ENCODE measurements at places on chromosomes 2 and 18.

DNA sequence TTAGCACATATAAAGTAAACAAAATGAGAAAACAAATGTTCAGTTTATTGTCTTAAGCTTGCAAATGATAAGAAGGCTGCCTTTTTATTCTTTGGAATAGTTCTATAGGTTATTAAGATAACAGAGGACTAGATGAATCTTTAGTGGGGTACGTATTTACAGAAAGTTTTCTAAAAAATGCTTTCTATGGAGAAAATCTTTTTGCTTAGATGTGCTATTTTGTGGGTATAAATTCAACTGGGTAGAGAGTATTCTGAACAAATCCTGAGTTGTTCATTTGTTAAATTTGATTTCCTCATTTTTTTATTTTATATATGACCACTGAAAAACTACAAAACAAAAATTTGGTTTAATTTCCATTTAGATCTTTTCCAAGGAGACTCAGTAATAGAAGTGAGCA is 566.9 kb downstream of the PLCL1 start:
- H3K27ac ChIP-seq, result no peak overlapping the region
- no peak for DNase-seq
- no peak overlapping the region for H3K4me3 ChIP-seq

DNA sequence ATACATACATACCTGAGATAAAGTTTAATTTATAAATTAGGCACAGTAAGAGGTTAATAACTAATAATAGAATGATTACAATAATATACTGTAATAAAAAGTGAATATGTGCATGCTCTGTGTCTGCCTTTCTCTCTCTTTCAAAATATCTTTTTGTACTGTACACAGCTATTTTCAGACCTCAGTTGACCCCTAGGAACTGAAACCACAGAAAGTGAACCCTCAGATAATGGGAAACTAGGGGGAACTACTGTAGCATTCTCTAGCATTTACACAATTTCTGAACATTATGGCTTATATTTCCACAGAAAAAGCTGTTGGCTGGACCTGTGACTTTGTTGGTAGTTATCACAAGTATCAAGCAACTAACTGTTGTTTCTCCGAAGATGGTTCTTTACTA is 25.9 kb downstream of the WDR75 start:
- H3K4me1 ChIP-seq, result peaks cover 35% of the 10 kb centered on the region
- peaks cover 27% of the 10 kb centered on the region for H3K36me3 ChIP-seq
- no peaks in the 10 kb centered on the region for H3K27me3 ChIP-seq
- H3K27ac ChIP-seq, result no peak overlapping the region

DNA sequence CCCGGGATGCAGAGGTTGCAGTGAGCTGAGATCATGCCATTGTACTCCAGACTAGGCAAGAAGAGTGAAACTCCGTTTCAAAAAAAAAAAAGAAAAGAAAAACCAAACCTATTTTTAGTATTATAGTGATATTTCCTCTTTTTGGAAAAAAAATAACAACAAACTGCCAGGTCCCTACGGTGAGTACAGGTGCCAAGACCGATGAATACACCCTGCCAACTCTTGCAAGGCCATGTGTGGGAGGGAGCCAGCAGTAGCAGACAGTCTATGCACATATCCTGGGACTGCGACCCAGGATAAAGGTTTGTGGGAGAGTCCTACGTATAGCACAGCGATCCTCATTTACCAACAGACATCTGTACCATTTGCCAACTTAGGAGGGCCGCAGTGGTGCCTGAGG is 69.6 kb upstream of the DNMT3A start:
- no peaks in the 10 kb centered on the region for H3K27me3 ChIP-seq
- no peak for DNase-seq

- no peak for DNase-seq
- H3K4me3 ChIP-seq, result no peak overlapping the region
- H3K36me3 ChIP-seq, result no peaks in the 10 kb centered on the region
- peaks cover 18% of the 10 kb centered on the region for H3K4me1 ChIP-seq
Observed at GRCh38 chr2:54767921-54768320, 44.5 kb downstream of the EML6 start.

DNA sequence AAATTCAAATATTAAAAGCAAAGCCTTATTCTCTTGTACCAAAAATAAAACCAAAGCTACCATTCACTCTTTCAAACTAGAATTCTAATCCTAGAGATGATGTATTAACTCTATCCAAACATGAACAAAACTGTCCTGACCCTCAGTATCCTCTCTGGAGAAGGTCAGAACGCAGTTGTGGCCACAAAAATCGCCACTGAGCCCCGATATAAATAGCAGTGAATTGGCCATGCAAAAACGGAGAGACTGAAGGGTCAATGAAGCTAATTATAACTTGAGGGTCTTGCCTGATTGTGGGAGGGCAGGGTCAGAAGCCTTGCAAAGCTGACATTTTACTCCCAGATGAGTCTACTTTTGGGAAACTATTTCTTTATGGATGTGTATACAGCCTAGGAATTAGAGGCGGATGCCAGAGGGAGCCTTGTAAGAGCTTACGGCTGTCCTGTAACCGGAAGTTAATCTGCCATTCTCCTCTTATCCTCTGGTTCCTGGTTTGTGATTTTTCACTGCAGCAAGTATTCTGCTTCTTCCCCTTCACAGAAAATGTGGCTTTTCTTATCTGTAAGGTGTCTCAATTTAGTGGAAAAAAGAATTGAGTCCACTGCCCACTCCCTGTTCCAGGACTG is 28.1 kb downstream of the CAVIN2 start:
- peaks cover 10% of the 10 kb centered on the region for H3K27me3 ChIP-seq
- no peak for DNase-seq
- no peaks in the 10 kb centered on the region for H3K36me3 ChIP-seq
- no peak overlapping the region for H3K4me3 ChIP-seq
- H3K4me1 ChIP-seq, result no peaks in the 10 kb centered on the region

- H3K36me3 ChIP-seq, result no peaks in the 10 kb centered on the region
- H3K4me1 ChIP-seq, result no peaks in the 10 kb centered on the region
- H3K27ac ChIP-seq, result no peak overlapping the region
- no peak overlapping the region for H3K4me3 ChIP-seq
Observed at GRCh38 chr2:106851087-106851874, 34.7 kb downstream of the ST6GAL2 start.

- peaks cover 5% of the 10 kb centered on the region for H3K4me1 ChIP-seq
- H3K36me3 ChIP-seq, result peaks cover 10% of the 10 kb centered on the region
- H3K27ac ChIP-seq, result no peak overlapping the region
- no peak for DNase-seq
- H3K4me3 ChIP-seq, result no peak overlapping the region
- no peaks in the 10 kb centered on the region for H3K27me3 ChIP-seq
Observed at GRCh38 chr2:173146590-173146989, 70.9 kb downstream of the MAP3K20 start.

DNA sequence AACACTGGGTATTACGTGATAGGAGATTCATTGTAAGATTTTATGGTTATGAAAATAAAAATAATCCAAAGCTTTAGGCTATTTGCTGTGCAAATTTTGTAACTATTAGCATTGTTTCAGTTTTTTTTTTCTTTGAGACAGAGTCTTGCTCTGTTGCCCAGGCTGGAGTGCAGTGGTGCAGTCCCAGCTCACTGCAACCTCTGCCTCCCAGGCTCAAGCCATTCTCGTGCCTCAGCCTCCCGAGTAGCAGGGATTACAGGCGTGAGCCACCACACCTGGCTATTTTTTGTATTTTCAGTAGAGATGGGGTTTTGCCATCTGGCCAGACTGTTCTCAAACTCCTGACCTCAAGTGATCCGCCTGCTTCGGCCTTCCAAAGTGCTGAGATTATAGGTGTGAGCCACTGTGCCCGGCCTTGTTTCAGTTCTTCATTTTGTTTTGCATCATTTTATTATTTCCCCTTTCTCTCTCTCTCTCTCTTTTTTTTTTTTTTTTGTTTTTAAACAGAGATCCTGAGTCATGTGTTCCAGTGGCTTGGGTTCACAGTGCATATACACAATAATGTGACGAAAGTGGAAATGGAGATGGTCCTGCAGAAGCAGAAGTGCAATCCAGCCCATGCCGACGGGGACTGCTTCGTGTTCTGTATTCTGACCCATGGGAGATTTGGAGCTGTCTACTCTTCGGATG is 25.8 kb downstream of the CASP10 start:
- H3K27me3 ChIP-seq, result no peaks in the 10 kb centered on the region
- peaks cover 27% of the 10 kb centered on the region for H3K4me1 ChIP-seq
- peak overlapping the region; percentile 56 for H3K27ac ChIP-seq
- peaks cover 29% of the 10 kb centered on the region for H3K36me3 ChIP-seq
- peak; percentile 63 for DNase-seq

DNA sequence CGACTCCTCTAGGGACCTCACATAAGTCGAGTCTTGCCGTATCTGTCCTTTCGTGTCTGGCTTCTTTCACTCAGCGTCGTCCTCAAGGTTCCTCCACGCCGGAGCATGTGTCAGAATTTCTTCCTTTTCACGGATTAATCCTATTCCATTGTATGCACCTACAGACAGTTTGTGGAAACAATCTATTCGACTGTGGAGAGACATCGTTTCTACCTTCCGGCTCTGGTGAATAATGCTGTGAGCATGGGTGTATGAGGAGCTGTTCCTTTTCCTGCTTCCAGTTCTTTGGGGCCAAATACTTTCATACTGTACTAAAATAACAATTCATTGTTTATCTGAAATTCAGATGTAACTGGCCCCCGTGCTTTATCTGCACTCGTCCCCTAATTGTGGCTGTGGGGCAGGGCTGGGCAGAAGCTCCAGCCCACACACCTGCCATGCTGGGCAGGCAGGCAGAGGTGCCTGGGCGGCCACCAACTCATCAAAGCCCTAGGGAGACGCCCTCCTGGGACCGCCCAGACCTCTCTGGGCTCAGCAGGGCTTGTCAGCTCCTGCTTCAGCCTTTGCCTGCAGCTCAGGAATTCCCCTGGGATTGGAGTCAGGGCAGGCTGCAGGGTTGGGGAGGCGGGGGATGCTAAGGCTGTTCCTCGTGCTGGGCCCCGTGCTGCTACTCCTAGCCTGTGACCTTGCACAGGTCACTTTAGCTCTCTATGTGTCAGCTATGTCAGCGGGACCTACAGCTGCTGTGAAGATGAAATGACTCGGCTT is 14.5 kb downstream of the GPC1 start:
- H3K27me3 ChIP-seq, result peaks cover 63% of the 10 kb centered on the region
- H3K4me1 ChIP-seq, result peaks cover 26% of the 10 kb centered on the region
- no peak overlapping the region for H3K4me3 ChIP-seq
- DNase-seq, result no peak

DNA sequence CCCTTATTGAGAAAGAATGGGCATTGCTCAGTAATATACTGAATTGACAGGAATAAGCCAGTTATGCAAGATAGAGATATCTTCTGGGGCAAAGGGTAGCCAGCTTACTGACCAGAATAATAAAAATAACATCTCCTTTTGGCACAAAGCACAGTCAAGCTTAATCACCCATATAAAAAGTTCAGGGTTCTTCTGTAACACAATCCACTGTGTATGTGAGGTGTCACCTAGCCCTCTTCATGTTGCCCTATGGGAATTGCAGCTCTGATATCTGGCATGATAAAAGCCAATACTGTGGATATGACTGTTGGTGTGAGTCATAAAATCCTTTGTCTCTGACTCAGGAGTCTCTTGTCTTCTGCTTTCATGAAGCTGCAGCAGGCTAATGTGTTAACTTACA is 90.8 kb downstream of the DSEL start:
- H3K36me3 ChIP-seq, result no peaks in the 10 kb centered on the region
- no peaks in the 10 kb centered on the region for H3K27me3 ChIP-seq
- no peak overlapping the region for H3K27ac ChIP-seq
- H3K4me1 ChIP-seq, result no peaks in the 10 kb centered on the region
- H3K4me3 ChIP-seq, result no peak overlapping the region

GRCh38 chr18:12879840-12880540 is 4.0 kb downstream of the PTPN2 start:
- peaks cover 44% of the 10 kb centered on the region for H3K4me1 ChIP-seq
- peak; percentile 23 for DNase-seq
- peak overlapping the region; percentile 78 for H3K27ac ChIP-seq
- H3K36me3 ChIP-seq, result peaks cover 22% of the 10 kb centered on the region
- H3K27me3 ChIP-seq, result no peaks in the 10 kb centered on the region

DNA sequence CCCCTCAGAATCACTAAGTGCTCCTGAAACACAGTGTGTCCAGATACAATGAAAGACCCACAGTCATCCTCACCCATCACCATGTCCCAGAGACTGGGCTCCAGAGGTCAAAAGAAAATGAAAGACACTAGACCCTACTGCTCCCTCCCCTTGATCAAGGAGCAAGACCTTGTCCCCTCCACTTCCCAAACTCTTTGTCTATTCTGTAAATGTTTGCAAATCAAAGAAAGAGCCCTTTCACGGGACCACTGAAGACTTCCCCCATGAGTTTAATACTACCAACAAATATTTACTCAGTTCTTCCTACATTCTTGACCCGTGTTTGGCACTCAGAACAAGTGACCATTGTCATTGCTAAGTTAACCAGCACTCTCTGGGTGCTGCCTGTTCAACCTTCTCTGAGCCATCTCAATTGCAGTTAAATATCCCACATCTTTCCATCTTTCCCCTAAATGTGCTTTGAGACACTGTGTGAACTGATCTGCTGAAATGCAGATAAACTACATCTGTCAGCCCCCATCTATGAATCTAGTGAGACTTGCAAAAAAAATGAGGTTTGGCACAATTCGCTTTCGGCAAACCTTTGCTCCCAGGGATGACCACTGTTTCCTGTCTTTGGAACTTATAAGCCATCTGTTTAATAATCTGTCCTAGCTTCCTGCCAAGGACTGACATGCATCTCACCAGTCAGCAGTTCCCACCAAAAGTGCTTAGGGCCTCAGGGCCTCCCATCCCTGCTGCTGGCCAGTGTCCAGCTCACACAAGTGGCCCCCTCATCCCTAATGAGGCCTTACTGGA is 170.3 kb downstream of the GFPT1 start:
- peaks cover 4% of the 10 kb centered on the region for H3K27me3 ChIP-seq
- no peaks in the 10 kb centered on the region for H3K36me3 ChIP-seq
- H3K4me1 ChIP-seq, result no peaks in the 10 kb centered on the region
- DNase-seq, result no peak
- no peak overlapping the region for H3K4me3 ChIP-seq

- no peak overlapping the region for H3K4me3 ChIP-seq
- DNase-seq, result no peak
- peak overlapping the region; percentile 81 for H3K27ac ChIP-seq
- H3K36me3 ChIP-seq, result peaks cover 17% of the 10 kb centered on the region
Observed at GRCh38 chr2:240133401-240133800, 2.7 kb downstream of the COPS9 start.

- H3K4me1 ChIP-seq, result peaks cover 34% of the 10 kb centered on the region
- peaks cover 23% of the 10 kb centered on the region for H3K36me3 ChIP-seq
- peak; percentile 81 for DNase-seq
- peak overlapping the region; percentile 99 for H3K27ac ChIP-seq
- no peaks in the 10 kb centered on the region for H3K27me3 ChIP-seq
- H3K4me3 ChIP-seq, result peak overlapping the region; percentile 89
Observed at GRCh38 chr18:3245853-3246634, 1.6 kb upstream of the MYL12A start.

- H3K4me1 ChIP-seq, result peaks cover 32% of the 10 kb centered on the region
- DNase-seq, result no peak
- H3K4me3 ChIP-seq, result no peak overlapping the region
- H3K27me3 ChIP-seq, result no peaks in the 10 kb centered on the region
- H3K36me3 ChIP-seq, result peaks cover 66% of the 10 kb centered on the region
Observed at GRCh38 chr18:79917853-79918614, 33.4 kb downstream of the SLC66A2 start.

Measured in stimulated activated naive B cell treated with anti-CD40 and anti-IgM and Interleukin-4, amounts not matched to agents 10 μg/mL and 1 μg/mL and 100 μg/mL, for 72 hours (primary cell).